A549 treated with Hydrocortisone at 1 μM for 4 hours (cell line): ENCODE measurements at places on chromosomes 6 and 20. TPM values are rescaled to one million over a fixed set of nuclear protein-coding genes. Genes with fewer than 3 reads are reported as not detected.

The IPCEF1 gene
- total RNA-seq = 0.03 to 0.15 TPM (median 0.15 TPM) in 5 replicates

The SPATA25 gene
- total RNA-seq = 0.26 to 0.86 TPM (median 0.52 TPM) in 5 replicates

The RAMACL gene
- 0.08 to 0.16 TPM (median 0.10 TPM) in 5 replicates for total RNA-seq

The NCOA6 gene
- 17.3 to 20.2 TPM (median 19.0 TPM) in 5 replicates for total RNA-seq

The SLC35D3 gene
- 0.05 to 0.09 TPM (median 0.06 TPM) in 3 of 5 replicates, not detected in the others for total RNA-seq

The KCNK16 gene
- total RNA-seq = not detected in 5 replicates

The EFCAB8 gene
- not detected in 5 replicates for total RNA-seq

The HUS1B gene
- total RNA-seq = 0.14 to 0.49 TPM (median 0.27 TPM) in 4 of 5 replicates, not detected in the other
